ENCODE measurements at places on chromosomes 6 and 20.
A peak's percentile ranks its signal among the peaks of the same experiment; 100 is the strongest.

GRCh38 chr6:83870649-83871048, 11.2 kb downstream of the CYB5R4 start:
- no peak for ATAC-seq

GRCh38 chr6:36484736-36485135, 41.9 kb downstream of the KCTD20 start:
- no peak for ATAC-seq

DNA sequence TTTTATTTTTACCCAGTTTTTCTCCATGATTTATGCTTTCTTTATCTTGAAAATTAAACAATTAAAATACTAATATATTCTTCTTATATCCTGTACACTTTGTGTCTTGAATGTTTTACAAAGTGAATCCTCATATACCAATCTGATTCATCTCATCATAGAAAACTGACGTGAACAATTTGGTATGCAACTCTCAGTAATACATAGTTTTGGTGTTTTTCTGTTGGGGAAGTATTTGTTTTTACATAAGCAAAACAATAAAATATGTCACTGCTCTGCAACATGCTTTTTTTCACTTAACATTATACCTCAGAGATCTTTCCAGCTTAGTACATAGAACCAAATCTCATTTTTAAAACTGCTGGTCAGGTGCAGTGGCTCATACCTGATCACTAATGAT, 14.7 kb downstream of the DNAAF9 start:
- ATAC-seq = no peak

- no peak for ATAC-seq
Observed at GRCh38 chr6:143608906-143609305, 68.9 kb upstream of the PHACTR2 start.

DNA sequence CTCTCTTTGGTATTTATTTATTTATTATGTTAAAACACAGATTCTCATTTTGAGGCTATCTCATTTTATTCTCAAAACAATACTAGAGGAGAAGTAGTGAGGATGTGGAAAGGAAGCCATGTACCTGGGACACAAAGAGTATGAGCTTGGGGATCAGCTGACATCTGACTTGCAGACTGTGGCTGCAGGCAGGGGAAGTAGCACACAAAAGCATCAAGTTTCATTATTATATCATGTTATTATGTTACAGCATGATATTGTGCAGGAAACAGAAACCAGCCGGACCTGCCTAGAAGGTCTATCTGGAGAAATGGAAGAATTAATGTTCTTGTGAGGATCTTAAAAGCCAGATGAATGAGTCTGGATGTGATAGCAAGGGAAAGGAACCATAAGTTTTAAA, 248.2 kb downstream of the KHDC1L start:
- ATAC-seq = no peak

- ATAC-seq = no peak
Observed at GRCh38 chr6:3719462-3720308, 31.8 kb downstream of the PXDC1 start.

GRCh38 chr20:50776122-50776817, 18.6 kb upstream of the BCAS4 start:
- ATAC-seq = no peak

DNA sequence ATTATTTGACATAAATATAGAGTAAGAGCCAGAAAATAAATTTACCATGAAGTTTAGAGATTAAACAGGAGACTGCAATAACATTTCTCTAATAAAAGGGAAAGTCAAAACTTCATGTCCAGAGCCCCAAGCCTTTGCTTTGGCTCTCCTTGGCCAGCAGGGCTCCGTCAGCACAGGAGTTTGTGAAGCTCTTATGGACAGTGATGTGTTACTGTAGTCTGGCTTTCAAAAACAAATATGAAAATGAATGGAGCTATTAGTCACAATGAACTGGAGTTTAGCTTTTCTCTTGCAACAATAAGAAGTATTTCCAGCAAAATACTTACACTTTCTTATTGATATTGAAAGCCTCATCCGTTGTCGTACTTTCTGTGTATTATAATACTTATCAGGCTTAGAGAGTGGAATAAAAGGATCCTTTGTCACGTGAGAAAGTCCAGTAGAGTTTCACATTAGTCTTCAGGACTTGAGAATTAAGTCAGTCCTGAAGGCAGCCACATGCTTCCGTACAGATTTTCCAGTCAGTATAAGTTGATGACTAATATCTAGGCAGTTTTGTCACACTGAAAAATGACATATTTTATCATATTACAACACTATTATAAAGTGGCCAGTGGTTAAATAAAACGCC, 117.0 kb upstream of the PRL start:
- ATAC-seq = no peak

DNA sequence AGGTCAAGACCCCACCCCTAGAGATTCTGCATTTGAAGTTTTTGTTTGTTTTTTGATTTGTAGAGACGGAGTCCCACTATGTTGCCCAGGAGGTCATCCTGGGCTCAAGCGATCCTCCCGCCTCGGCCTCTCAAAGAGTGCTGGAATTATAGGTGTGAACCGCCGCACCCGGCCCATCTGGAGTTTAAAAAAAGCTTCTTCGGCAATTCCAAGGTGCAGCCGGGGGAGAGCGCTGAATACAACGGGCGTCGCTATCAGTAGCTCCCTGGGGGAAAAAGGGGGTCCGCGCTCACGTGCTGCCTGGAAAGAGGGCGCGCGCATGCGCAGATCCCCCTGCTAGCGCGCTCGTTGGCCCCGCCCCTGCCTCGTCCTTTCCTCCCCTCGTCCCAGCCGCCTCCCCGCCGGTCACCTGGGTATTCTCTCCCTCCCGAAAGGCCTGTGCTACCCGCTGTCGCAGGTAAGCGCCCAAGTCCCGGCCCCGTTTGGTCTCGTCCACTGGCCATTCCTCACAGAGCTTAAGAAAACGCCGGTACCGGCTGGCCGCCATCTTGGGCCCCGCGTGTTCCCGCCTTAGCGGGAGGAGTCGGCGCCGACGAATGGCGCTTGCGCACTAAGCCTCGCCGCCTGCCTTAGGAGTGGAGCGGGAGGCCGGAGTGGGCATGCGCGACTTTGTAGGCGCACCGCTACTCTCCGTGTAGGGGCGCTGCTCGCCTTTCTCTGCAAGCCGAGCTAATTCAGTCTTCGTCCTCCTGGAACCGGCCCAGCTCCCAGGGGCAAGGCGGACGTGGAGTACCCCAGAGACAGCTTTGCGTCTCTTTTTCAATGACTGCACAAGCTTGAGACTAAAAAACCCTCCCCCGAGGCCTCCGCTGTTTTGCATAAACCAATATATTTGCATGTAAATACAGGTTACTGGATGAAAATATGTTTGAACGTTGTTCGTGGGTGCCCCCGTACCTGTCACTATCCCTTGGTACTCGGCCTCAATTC, at the start of gene UQCC2:
UQCC2 (minus strand) TSS at position 561 of the 990 bp plus-strand sequence; CDS start at position 547, 14 bp downstream.
- ATAC-seq = peak; percentile 90

- no peak for ATAC-seq
Observed at GRCh38 chr20:37461405-37461804, 59.6 kb upstream of the NNAT start.

DNA sequence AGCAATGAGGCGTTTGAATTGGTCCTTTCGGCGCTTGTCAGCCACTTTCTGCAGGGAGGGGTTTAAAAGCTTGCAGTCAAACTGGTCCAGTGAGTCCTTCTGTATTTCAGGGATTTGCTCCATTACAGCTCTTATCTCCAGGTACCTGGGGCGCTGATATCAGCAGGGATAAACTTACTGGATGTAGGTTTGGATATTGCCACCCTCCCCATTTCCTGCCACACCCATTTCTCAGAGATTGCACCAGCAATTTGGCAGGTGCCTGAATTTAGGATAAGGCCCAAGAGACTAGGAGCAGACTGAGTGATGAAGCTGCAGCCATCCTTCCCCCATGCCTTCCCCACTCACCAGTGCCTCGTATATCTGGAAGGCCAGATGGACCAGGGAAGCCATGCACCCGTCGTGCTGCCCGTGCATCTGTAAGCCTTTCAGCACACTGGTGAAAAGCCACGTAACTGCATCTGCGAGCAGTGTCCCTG, 7.6 kb downstream of the POLR1C start:
- no peak for ATAC-seq

GRCh38 chr6:5946181-5946580, 60.5 kb downstream of the NRN1 start:
- no peak for ATAC-seq

GRCh38 chr6:90175627-90176538, 120.8 kb downstream of the BACH2 start:
- ATAC-seq = peak; percentile 98

DNA sequence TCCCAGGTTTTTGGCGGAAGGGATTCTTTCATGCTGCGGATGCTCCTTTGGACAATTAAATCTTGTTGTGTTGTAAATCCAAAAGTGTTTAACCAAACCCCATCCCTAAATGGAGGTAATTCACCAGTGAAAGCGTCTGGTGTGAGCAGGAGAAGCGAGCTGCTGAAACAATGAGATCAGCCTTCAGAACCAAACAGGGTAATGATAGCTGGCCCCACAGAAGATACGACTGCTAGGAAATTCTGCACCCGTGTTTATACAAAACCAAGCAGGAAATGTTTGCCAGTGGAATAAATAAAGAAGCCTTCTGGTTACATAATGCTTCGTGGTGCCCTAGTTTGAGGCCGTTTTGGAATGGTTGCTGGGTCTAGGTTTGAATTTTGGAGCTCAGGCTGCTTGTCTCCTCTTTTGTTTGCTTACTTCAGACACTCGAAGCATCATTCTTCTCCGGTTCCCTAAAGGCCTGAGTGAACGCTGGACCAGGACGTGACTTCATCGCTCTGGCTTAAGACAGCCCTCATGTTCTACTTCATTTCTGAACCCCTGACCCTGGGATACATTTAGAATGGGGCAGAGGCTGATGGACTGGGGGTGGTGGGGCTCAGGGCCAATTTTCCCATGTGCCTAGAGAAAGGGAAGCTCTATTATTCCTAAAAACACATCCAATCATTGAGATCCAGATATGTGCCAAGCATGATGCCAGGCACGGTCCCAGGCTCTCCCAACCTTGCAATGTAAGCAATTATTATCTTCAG, 61.6 kb upstream of the JAG1 start:
- ATAC-seq = no peak

GRCh38 chr20:14764511-14765369, 427.3 kb upstream of the FLRT3 start:
- ATAC-seq = peak; percentile 90

DNA sequence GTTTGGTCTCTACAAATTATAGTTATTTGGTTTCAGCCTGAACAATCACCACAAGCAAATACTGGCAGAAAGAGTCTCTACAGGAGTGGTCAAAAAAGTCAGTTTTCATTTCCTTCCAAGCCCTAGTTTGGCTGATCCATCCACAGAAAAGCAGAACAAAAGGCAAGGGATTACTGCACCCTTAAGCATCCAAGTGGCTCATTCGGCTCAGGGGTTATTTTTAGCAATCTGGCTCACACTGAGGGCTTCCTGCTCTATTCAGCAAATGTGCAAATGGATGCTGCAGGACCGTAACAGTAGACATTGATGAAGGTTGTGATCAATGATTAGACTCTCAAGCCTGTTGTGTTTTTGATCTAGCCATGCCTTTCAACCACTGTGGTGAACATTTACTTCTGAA, 62.2 kb upstream of the FABP7 start:
- no peak for ATAC-seq

DNA sequence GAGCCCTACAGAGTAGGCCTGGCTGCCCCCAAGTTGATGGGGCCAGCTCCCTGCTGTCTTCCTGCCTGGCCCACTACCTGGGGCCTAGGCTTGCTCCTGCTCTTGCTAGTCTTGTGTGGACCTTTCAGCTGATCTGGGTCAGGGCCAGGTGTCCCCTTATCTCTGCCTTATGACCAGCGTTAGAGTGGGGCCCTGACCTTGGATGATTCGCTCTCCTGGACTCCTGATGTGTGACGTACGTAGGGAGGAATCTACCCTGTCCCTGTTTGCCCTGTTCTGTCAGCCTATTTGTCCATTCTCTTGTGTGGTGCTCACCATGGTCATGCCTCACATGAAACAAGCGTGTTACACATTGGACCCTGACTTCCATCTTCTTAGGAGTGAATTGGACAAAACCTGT, 571.8 kb downstream of the QKI start:
- ATAC-seq = no peak

GRCh38 chr20:45798935-45799642, 7.3 kb downstream of the DNTTIP1 start:
- ATAC-seq = peak; percentile 71

GRCh38 chr20:55097621-55098020, 622.2 kb downstream of the DOK5 start:
- no peak for ATAC-seq

GRCh38 chr6:33700391-33701050, 11.0 kb downstream of the UQCC2 start:
- ATAC-seq = peak; percentile 68

DNA sequence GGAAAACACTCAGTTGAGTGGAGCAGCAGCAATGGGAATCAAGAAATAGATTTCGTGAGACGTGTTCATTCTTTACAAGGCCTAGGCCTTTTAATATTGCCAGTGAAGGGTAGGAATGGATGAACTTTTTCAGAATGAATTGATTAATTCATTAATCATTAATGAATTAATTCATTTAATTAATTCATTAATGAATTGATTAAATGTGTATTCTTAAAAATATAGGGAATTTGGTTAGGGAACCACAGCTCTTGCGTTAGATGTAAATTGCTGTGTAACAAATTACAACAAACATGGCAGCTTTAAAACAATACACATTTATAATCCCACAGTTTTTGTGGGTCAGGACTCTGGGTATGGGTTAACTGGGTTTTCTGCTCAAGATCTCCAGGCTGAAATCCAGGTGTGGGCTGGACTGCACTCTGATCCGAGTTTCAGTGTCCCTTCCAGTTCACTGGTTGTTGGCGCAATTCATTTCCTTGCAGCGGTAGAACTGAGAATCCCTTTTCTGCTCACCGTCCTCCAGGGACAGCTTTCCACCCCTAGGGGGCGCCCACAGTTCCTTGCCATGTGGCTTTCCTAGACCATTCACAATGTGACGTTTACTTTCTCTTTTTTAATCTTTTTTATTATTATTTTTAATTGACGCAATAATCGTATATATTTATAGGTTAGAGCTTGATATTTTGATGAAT, 32.8 kb upstream of the BCAS1 start:
- peak; percentile 48 for ATAC-seq

- ATAC-seq = no peak
Observed at GRCh38 chr6:89948876-89949275, 54.6 kb downstream of the GJA10 start.

GRCh38 chr20:8438748-8439147, 306.7 kb downstream of the PLCB1 start:
- no peak for ATAC-seq

DNA sequence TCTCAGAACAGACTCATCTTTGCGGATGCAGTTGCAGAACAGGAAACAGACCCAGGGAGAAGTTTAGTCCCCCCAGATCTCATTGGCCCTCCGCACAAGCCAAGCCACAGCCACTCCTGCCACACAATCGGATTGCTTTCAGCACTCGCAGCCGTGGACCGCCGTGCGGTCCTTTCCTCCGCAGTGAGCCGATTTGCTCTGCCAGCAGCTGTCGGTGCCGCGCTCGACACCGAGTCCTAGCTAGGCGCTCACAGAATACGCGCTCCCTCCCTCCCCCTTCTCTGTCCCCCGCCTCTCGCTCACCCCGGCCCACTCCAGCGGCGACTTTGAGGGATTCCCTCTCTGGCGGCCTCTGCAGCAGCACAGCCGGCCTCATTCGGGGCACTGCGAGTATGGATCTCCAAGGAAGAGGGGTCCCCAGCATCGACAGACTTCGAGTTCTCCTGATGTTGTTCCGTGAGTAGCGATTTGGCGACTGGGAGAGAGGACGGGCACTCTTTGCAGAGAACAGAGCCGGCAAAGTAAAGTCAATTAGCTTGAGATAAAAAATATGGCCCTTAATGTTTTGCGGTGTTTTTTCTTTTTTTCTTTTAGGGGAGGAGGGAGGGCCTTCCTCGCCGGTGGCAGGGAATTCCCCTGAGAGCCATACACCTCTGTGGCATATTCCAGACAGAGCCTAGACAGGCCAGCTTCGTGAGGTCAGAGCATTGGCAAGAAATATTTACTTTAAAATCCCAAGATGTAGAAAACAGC, at the start of gene LAMP5:
LAMP5 (plus strand) TSS at position 130 of the 753 bp plus-strand sequence; CDS start at position 393, 263 bp downstream.
- peak; percentile 18 for ATAC-seq

- ATAC-seq = no peak
Observed at GRCh38 chr6:5525209-5525608, 263.9 kb downstream of the FARS2 start.
